Activated CD4-positive, alpha-beta T cell treated with anti-CD3 and anti-CD28 coated beads, Interleukin-10, Interleukin-2, amounts not matched to agents 100 ng/mL and 50 ng/mL, durations not matched to agents 16 hours and 8 hours (primary cell): ENCODE measurements at places on chromosomes 16 and 17.

- peak; percentile 52 for DNase-seq
These were observed 677 bp downstream of the SNTB2 start for GRCh38 chr16:69187446-69188235.

- no peak for DNase-seq
These were observed 271.8 kb downstream of the CPPED1 start for GRCh38 chr16:12531937-12532336.

DNA sequence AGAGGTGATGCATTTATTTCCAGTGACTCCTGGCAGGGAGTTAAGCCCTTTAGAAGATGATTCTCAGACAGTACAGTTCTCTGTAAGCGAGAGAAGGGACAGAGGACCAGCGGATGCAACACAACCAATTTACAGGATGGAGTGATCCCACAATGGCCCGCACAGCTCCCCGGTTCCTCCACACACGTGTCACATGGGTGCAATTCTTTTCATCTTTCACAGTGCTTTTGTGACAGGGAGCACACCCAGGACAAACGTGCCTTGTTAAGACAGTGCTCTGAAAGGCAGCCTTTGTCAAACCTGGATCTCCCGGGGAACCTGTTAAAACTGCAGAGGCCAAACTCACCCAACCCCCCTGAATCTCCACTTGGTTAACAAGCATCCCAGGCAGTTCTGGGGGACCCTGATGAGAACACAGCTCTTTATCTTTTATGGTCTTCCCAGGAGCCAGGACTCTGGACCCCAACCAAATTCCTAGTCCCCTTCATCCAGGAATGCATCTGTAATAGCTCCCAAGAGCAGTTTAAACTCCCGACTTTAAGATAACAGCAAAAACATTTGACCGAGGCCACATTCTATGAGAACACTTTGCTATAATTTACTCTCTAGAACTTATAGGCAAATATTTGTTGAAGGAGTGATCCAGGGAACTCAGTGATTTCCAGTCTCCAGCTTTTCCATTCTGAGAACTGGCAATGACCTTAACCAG is 134.9 kb upstream of the CDH5 start:
- no peak for DNase-seq

- DNase-seq = no peak
These were observed 1.6 kb downstream of the FAM83G start for GRCh38 chr17:19002805-19003542.

DNA sequence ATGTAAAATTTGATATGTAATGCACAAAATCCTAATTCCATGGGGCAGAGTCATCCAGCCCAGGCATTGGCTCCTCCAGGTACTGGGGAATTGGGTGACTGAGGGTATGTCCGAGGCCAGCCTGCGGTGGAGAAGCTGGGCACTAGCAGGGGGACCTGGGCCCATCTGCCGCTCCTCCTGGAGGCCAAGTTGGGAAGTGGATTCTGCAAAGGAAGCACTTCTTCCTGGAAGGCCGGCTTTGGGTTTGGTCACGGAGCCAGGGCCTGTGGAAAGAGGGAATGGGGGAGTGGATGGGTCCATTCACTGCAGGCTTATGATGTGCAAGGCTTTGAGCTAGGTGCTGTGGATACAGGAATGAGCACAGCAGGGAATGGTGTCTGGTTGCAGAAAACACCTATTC is 85.8 kb downstream of the GNAO1 start:
- DNase-seq = no peak

- no peak for DNase-seq
These were observed 2.1 kb downstream of the PRCD start for GRCh38 chr17:76541739-76542454.

DNA sequence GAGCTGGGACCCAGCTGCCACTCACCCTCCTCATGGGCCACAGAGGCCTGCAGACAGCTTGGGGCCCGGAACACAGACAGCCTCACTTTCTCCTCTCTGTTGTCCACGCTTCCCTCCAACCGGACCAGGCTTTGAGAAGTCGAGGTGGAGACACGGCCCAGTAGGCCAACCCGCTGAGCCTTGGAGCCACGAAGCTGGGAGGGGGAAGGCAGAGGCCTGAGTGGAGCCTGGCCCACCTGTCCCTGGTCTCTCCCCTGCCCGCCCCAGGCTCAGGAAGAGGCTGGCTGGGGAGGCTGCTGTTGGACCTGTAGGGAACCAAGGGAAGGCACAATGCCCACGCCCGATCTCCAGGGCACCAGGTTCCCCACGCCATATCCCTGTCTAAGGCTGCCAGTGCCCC is 48.1 kb downstream of the RMI2 start:
- no peak for DNase-seq

DNA sequence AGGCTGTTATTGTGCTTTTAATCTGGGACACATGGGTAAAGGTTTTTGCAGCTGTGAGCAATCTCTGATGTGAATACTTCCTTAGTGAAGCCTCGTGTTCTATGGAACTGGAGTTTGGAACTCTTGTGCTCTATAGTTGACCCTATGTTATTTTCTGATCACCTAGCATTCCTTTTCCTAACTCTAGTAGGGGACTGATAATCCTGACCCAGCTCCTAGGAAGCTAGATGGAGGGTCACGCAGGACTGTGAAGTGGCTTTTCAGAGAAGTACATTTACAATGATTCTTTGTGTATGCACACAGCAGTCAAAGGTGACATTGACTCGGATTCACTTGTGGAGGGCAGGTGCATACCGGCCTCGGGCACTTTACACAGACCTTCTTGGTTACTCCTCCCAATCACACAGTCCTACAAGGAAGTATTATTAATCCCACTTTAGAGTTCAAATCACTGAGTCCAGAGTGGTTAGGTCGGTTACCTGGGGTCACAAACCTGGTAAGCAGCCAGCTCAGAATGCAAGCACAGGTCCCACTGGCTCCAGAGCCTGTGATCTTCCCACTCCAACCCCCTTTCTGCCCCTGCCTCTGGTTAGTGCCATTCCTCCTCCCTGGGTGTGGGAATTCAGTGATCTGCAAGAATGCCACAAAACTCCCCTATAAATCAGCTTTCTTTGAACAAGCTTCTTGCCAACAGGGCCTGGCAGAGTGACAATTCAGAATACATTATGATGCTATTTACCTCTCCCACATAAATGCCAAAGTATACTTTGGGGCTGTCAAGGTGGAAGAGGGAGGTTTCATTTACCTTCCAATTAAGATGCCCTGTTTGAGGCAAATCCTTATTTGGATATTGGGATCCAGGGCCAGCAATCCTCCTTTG is 7.1 kb downstream of the CHD9NB start:
- no peak for DNase-seq

DNA sequence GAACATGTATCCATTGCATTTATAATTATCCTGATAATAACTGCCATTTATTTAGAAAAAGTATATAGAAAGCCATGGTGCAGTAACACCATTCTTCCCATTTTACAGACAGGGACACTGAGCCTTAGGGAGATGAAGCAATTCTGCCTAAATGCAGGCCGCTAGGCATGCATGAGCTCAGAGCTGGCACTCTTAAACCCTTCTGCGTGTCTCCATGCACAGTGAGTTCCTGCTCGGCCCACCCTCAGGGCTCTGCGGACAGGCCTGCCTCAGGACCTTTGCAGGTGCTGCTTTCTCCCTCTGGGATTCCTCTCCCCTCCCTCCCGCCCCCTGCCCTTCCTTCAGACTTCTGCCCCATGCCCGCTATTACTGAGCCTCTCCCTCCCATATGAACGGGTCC is 54.3 kb upstream of the WSB1 start:
- DNase-seq = no peak

DNA sequence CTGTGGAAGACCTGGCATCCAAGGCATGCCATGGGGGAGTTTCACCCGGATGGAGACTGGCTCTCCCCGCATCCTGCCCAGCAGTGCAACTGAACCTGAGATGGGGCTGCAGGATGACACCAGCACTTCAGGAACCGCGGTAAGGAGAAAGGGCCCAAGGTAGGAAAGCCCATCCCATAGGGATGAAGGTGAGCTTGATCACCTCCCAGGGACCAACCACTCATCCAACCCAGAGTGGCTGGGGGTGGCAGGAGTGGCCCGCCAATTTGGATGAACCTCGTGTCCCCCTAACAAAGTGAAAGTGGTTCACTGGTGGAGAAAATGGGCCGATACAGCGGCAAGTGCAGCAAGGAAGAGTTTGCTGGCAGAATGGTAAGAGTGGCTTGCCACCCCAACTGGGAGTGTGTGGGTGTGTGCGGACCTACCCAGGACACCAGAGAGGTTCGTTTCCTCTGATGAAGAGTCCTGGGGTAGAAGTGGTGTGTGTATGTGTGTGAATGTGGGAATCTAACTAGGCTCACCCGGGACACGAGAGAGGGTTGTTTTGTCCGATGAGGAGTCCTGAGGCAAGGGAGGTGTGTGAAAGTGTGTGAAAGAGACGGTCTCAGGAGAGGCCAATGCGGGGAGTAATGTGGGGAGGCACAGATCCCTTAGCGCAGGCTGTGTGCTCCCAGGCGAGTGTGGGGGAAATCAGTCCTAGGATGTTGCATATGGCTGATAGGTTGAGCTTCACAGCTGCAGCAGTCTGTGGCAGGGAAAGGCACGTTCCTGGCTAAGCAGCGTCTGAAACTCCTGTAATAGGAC is 22.6 kb downstream of the ACSM1 start:
- no peak for DNase-seq

GRCh38 chr16:84194470-84195200 is 3.7 kb downstream of the ADAD2 start:
- DNase-seq = peak; percentile 17

DNA sequence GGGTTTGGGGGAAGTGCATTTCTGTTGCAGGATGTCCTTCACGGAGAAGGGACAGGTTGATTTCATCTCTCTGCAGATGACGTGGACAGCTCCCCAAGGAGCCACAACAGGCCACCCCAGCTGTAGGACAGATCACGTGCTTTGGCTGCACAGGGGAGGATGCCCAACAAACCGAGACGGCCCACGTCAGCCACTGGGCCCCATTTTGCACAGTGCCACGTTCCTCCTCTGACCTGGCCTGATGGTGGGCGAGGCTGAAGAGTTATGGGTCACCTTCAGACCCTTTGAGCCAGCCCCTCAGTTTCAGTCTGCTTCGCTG is 9.0 kb upstream of the RHBDL3 start:
- no peak for DNase-seq

- DNase-seq = no peak
These were observed 4.6 kb downstream of the PLCD3 start for GRCh38 chr17:45127548-45128300.

GRCh38 chr16:74372953-74373846 is 2.9 kb upstream of the NPIPB15 start:
- DNase-seq = no peak

DNA sequence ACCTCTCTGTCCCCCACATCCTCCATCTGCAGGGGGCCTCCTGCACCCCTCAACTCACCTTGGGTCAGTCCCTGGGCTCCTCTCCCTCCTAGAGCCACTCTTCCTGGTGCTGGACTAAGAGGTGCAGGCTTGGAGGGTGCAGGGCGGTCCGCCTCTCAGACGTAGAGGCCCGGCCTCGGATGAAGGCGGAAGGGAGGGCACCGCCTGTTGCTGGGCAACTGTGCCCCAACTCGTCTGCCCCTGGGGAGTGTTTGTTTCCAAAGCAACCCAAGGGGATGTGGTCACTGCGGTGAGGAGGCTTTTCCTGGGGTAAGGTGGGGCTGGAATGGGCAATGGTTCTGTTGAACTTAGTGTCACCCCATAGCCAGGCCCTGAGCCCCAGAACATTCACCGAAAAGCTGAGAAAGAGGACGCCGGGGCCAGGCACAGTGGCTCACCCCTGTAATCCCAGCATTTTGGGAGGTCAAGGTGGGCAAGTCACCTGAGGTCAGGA is at the start of gene C16orf54:
TSS of gene C16orf54 (minus strand) at position 138 of the 493 bp plus-strand sequence. CDS start 1,039 bp downstream, outside the sequence.
- DNase-seq = peak; percentile 95

DNA sequence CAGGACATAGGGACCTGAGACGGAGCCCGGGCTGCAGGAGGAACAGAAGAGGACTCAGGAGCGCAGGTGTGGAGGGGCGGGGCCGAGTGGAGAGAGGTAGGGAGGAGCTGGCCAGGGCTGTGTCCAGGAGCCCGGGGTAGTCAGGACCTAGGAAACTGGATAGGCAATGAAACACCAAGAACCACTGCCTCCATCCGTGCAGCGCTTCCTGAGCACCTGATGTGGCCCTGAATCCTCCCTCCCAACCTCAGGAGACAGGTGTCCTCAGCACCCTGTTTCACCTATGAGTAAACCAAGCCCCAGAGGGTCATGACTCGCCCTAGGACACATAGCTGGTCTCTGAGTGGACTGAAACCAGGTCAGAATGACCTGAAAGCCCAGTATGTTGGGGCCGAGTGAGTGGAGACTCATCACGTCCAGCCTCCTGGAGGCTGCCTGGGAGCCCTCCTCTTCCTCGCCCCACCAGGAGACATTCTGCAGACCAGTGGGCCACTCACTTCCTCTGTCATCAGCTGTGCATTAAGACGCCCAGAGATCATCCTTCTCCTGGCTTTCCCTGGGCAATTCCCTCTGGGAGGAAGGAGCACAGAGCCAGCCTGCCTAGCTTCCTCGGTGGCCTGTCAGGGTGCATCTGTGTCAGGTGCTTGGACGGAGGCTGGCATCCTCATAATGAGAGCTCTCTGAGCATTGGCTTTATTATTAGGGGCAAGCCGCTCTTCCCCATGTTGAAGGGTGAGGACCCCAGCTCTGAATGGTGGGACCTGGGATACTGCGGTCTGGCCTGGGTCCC is 72.8 kb downstream of the SCNN1B start:
- no peak for DNase-seq

- peak; percentile 86 for DNase-seq
These were observed 313.1 kb upstream of the TNRC6C start for GRCh38 chr17:77645072-77646045.

- no peak for DNase-seq
These were observed 42.4 kb upstream of the MTMR4 start for GRCh38 chr17:58556833-58557250.

DNA sequence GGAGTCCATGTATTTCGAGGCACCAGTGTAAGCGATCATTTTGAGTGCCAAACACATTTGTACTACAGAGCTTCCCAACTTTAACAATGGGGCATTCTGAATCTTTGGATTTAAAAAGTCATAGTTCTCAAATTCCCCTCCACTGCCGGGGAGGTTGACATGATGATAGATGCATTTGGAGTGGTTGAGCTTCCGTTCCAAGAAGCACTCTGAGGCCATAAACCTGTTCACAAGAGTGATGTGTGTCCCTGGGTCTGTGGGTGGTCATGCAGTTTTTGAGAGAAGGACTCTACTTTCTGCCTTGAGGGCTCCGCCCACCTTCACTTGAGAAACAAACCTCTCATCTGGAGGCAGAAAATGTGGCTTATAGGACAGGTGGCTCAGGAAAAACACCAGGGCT is 43.7 kb downstream of the IRX5 start:
- DNase-seq = no peak

DNA sequence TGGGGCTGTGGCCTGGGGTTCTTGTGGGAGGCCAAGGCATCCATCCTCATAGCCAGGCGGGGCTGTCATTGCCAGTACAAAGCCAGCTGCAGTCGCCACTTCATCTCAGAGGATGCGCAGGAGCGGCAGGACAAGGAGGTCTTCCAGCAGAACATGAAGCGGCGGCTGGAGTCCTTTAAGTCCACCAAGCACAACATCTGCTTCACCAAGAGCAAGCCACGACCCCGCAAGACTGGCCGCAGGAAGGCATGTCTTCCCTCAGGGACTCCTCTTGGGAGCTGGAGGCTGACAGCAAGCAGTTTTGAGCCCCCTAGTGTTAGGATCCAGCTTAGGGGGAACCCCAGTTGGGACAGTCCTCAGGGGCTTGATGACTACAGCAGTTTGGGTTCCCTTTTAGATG is 15.1 kb upstream of the PLEKHG4 start:
- no peak for DNase-seq

- DNase-seq = no peak
These were observed 80.8 kb upstream of the CRHR1 start for GRCh38 chr17:45703348-45703747.
